Forelimb muscle (tissue), 1 donor: ENCODE measurements at places on chromosomes 12 and 14.

GRCh38 chr14:69675877-69676416, 64.6 kb downstream of the SUSD6 start:
- DNase-seq, result no peak

- DNase-seq, result no peak
These were observed 96.3 kb upstream of the BBS10 start for GRCh38 chr12:76444408-76444984.

GRCh38 chr14:93749076-93749420, 39.2 kb downstream of the PRIMA1 start:
- DNase-seq, result no peak

GRCh38 chr12:44709166-44709565, 166.9 kb downstream of the NELL2 start:
- DNase-seq, result no peak

DNA sequence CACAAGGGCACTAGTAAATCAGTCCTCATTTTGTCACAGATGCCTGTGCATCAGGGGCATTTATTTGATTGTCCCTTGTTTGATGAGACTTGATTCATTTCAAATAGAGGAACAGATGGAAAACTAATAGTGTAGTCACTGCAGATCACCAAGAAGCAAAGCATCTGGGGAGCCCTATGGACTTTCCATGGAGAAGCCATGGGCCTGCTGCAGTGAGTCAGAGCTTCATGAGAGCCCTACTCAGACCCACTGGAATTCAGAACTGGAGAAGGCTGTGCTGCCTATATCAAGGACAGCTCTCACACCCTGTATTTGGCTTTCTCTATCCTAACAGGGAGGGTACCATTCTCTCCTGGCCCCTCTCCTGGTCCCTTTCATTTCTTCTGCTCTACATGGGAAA, 126.2 kb downstream of the GRIP1 start:
- no peak for DNase-seq

DNA sequence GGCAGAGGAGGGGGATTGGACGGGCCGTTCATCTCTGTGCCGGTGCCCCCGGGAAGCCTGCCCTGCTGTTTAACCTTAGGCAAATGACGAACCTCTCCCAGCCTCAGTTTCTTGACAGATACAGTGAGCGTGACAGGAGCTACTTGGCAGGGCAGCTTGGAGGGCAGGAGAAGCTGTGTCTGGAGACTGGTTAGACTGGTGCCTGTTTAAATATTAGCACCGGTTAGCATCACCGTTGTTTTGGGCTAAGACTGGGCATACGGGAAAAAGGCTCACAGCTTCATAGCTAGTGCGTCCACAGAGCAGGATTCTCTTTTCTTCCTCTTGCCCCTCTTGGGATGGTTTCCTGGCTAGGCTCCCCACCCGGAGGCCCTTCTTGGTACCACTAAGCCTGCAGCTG, 38.7 kb downstream of the RHOF start:
- DNase-seq, result no peak

DNA sequence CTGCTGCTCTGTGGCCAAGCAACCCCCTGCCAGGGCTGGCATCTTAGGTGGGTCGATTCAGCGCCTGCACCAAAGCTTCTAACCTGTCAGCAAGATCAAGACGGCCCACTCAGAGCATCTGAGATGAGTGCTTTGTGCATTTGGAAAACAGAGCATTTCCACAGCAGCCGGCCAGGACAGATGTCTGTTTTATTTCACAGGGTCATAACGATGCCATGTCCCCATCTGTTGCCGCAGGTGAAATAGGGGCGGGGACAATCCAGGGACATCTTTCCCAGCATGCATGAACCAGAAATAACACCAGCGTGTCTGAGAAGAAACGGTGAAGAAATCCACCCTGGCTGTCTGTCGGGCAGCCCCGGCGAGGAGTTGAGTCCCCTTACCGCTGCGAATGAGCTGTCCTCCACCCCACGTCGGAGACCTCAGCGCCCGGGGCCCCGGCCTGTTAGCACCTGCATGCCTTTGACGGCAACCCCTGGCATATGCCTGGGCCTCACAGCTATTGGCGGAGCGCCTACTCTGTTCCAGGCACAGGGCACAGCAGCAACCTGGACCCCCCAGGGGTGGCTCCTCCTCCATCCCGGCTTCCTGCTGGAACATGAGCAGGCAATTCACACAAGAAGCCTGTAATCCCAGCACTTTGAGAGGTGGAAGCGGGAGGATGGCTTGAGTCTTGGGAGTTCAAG, 30.6 kb upstream of the ULK1 start:
- no peak for DNase-seq

GRCh38 chr12:52828591-52829021, 5.5 kb downstream of the KRT79 start:
- no peak for DNase-seq

- DNase-seq, result no peak
These were observed 58.8 kb upstream of the ACTN1 start for GRCh38 chr14:69037790-69038454.

DNA sequence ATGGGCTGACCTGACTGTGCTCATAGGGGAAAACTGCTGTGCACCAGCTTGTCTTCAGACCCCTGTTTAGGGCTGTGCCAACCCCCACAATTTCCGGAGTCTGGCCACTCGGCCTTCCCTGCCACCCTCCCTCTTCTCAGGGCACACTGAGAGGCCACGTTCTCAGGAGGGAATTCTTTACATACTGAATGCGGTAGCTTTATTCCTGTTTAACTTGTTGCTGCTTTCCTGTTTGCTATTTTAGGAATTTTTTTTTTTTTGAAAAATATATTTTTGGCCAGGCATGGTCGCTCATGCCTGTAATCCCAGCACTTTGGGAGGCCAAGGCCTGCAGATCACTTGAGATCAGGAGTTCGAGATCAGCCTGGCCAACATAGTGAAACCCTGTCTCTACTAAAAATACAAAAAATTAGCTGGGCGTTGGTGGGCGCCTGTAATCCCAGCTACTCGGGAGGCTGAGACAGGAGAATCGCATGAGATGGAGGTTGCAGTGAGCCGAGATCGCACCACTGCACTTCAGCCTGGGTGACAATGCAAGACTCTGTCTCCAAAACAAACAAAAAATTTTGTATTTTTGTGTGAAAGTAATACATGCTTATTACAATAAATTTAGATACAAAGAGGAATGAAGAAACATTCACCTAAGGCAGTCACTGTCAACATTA, 39.5 kb downstream of the TPCN1 start:
- DNase-seq, result no peak

DNA sequence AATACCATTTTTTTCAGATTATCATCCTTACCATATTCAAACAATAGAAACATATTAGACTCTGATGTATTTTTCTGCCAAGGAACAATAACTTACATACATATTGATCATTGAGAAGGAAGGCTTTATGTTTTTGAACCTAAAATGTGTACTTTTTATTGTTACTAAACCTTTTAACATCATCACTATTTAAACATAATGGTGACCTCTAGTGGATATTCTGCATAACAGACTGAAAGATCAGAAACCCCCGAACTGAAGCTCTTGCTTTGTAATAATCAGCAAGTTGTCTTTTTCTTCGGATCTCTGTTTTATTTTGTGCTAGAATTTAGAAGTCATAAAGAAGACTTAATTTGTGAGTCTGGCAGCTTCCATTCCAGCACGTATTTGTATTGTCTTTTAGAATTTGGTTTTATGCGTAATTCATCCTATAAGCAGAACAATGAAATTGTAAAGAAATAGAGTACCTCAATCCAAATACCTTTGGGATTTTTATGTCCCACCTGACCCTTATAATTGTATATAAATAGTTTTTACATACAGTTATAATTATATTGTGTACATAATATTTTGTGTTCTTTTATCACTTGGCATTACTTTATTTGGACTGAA, 125.9 kb upstream of the ATF1 start:
- no peak for DNase-seq

DNA sequence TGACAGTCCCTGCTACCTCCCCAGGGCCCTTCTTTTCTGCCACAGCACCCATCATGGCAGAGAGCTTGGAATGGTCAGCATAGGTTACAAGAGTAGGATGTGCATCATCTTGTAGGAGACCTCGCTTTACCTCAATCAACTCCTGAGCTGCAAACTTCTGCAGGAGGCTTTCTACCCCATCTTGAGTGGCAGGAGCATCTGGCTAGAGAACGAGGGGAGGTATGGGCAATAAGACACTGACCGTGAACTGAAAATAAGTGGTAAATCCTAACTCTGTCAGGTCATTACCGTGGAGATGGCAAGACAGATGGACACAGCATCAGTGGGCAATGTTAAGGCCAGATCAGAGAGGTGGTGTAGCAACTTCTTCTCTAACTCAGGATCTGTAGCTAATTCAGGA, 7.8 kb downstream of the METTL3 start:
- no peak for DNase-seq

- no peak for DNase-seq
These were observed 7.3 kb upstream of the FRMD6 start for GRCh38 chr14:51644217-51644933.

DNA sequence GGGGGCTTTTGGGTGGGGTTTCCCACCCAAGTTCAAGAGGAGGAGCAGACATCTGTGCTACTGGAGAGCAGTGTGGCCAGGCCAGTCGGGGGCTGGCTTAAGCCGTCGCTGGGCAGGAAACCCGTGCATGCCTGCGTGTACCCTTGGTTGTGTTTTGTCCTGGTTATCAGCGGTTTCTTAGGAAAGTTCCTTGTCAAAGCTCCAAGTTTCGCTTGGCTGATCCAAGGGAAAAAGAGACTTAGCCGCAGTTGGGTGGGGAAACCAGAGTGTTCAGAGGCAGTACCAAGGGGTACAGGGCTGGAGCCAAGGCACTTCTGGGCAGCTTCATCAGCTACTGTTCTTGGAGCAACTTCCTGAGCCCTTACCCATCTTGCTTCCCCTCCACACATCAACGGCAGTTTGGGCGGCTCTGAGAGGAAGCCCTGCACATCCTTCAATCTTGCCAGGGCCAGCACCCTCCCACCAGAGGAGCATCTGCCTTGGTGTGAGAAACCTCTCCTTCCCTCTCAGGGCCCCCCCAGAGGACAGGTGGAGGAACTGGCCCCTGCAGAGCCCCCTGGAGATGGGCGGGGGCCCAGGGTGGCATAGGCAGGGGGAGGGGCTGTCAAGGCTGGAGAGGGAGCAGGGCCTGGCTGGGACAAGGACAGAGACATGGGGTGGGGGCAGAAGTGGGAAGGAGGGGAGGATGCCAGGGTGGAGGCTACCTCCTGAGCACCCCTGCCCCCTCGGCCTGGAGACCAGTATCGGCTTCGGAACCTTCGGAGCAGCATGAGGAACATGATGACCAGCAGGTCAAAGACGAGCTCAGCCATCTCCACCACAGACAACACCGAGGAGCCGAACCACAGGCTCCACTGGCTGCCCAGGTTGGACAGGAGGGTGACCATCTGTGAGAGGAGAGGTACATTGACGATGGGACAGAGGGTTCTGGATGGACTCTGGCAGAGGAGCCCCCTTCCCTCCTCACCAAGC, 5.8 kb upstream of the TNFRSF1A start:
- DNase-seq, result no peak

DNA sequence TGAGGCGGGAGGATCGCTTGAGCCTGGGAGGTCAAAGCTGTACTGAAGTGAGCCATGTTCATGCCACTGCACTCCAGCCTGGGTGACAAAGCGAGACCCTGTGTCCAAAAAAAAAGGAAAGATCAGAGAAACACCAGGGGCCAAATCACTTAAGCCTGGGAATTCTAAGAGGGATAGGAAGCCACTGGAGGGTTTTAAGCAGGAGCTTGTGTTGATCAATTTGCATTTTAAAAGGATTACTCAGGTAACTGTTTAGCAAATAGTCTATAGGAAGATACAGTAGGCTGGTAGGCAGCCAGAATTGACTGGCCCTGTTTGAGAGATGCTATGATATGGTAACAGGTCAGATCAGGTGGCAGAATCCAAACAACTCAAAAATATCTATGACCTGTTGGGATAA, 162.7 kb downstream of the SPTSSA start:
- DNase-seq, result no peak

DNA sequence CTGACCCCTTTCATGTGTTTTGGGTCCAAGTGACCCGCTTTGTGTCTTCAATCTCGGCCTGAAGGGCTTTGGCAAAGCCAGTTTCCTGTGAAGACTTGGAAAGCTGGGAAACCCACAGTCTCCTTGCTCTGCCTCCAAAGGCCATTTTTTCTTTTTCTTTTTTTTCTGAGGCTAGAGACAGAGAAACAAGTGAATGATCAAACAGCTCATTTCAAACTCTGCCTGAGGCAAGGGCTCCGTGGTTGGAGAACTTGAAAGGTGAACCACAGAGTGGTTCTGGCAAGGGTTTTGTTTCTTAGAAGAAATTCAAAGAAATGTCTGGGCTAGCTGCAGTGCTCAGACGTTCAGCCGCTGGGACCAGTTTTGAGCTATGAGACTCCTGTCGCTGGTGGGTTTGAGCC, 62.7 kb downstream of the ERH start:
- no peak for DNase-seq

- DNase-seq, result no peak
These were observed 92.9 kb downstream of the KSR2 start for GRCh38 chr12:117875744-117876435.

DNA sequence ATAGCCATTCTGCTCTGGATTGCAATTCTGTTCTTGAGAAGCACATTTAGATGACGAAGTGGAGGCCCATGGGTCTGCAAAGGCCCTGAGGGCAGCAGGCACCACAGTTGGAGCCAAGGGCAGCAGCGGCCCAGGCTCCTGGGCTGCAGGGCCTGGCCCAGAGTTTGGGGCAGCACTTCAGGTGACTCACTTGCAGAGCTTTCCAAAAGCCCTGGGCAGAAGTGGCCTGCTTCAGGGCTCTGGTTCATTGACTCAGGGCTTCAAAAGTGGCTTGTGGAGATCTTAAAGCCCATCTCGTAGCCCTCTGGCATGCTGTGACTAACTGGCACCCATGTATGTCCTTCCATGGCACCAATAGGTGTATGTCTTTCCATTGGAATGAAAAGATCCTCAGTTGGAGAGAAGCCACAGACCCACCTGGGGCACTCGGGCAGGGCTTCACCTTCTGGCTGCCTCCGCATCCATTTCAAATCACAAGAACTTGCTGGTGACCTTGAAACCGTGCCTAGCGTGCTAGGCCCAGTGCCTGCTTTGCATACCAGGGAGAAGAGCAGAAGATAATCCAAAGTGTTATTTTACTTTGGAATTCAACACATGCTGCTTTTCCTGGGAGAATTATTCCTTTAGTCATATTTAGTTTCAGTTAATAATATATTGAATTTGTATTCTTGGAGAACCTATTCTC, 106.7 kb downstream of the PRMT8 start:
- DNase-seq, result no peak

- DNase-seq, result no peak
These were observed 70.7 kb upstream of the PSMA6 start for GRCh38 chr14:35221462-35221861.
